ENCODE measurements at places on chromosomes 1 and 21.

DNA sequence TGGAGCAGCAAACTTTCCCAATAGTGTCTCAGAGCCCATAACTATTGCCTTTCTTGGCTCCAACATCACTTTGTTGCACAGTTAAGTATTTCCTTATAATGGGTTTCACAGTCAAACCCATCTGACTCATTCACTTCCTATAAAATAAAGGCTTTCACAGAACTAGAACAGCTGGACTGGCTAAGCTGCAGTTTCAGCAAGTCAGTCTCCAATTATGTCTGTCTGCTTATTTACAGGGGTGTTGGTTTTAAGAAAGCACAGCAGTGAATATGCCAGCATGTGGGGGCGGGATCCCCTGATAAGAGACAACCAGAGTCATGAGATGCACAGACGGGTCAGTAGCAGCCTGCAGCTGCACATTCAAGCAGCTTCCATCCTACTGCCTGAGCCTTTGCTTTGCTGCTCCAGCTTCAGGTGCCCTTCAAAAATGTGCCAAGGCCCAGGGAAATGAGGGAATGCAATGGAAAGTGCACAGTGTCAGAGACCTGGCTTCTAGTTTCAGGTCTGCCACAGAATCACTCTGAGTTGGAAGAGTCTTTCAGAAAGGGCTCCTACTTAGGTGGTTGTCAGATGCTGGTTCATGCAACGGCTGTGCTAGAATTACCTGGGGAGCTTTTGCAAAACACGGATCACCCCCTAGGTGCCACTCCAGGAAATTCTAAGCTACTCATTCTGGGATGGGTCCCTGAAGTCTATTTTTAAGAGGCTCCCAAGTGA is 24.8 kb downstream of the RNF19B start:
- DNase-seq, result no peak

GRCh38 chr1:244865820-244866219 is 1.5 kb upstream of the HNRNPU start:
- DNase-seq, result no peak

- no peak for DNase-seq
These were observed 472.3 kb upstream of the VAMP3 start for GRCh38 chr1:7298749-7299151.

DNA sequence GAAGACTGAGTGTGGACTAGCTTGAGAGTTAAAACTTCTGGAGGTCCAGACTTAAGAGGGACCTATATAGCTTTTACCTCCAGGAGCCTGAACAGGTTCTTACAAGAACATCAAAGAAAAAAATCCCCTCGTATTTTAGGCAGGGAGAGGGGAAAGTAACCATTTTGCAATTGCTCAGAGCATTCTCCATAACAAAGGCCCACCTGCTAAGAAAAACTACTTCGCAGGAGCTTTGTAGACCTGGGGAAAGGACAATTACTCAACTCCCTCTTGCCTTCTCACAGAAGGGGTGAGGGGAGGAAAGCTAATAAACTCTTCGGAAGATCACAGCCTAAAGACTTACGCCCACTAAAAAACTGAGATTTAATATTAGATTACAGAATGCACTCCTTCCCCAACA is 86.3 kb downstream of the RERE start:
- DNase-seq, result no peak

GRCh38 chr1:37914719-37915475 is 32.0 kb downstream of the INPP5B start:
- no peak for DNase-seq

DNA sequence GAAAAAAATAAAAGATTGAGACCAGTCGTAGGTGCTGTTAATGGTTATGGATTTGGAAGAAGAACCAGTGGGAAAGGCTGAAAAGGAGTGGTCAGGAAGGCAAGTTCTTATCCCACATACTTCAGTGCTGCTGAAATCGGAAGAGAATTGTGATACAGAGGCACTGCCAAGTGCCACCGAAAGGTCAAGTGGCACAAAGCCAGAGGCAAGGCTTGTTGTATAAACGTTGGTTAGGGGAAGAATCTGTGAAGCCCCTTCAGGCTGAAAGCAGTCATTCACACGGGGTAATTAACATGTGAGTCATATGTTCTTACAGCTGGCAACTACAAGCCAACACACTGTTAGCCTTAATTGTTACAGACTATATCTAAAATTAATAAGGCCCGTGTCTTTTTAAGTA is 48.8 kb downstream of the ZBTB40 start:
- no peak for DNase-seq

DNA sequence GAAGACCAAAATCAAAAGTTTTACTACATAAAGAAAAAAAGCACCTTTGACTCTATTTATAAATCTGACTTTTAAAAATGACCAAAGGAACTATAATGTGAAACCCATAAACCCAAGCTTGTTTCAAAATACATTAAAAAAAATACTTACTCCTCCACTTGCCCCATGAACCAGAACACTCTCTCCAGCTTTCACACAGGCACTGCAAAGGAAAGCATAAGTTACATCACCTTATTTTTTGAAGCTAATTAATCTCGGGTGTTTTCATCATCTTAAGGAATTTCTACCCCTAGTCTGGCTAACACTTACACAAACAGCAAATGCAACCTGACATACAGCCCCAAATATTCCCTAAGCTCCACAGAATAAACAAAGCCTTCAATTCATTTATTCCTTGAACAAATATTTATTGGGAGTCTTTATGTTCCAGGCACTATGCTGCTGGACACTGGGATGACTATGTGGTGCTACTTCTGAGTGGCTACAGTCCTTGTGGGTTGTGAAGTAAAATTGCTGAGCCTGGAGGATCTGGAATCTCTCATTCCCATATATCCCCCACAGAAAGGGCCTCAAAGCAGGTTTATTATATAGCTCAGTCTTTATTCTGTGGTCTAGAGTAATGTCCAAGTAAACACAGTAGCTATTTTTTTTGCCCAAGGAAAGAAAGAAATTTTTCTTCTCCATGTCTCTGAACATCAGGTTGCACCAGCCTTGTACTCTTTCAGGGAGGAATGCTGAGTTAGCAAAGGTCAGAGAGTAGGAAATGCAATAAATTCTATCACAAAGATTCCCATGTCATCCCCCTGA is 18.2 kb downstream of the CRYZ start:
- no peak for DNase-seq

GRCh38 chr1:246679794-246680177 is 44.4 kb upstream of the SCCPDH start:
- no peak for DNase-seq

DNA sequence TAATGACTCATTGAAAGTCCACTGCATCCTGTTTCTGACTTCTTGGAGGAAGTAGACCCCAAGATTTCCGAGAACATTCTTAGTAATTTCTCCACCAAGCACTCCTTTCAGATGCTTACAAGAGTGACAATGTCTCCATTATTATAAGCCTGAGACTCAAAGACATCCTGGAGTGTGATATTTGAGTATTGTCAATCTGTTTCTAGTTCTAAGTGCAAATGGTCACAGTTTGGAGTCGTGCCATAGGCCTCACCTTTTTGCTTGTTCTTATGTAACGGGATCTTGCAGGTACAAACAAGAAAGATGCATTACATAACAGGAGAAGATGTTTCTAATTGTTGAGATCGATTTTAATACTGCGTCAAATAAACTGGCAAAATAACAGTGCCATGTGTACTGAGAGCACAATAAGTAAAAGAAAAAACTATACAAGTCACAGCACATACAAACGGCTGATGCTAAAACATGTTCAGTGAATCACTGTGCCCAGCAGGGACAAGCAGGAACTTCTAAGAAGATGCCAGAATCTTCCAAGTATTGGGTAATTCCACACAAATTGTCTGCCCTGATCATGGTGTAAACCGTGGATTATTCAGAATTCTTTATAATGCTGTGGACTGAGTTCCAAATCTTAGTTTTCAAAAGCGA is 54.1 kb downstream of the CD2 start:
- no peak for DNase-seq

- no peak for DNase-seq
These were observed 83.4 kb downstream of the LYST start for GRCh38 chr1:235783148-235783776.

- no peak for DNase-seq
These were observed 670 bp downstream of the CLSTN1 start for GRCh38 chr1:9822897-9823692.
